ENCODE measurements at places on chromosomes 5 and 9.

DNA sequence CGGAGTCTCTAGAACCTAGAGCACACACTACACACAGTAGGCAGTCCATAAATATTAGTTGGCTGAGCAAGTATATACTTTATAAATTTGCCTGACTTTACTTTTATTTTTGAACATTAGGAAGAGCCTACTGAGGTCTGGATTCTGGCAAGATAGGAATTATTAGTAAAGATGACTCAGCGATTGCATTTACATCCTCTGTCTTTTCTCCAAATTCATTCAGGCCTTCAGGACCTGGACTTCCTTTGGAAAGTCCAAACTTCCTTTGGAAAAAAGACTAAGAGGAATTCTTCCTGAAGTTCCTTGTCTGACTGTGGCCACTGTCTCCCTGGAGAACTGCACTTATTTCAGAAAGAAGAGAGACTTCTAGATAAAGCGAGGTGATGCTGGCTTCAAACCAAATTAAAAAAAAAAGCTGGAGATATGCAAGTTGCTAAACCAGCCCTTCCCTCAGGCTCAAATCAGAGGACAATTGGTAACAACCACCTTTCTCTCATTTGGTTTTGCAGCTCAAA, 251.3 kb downstream of the GAS1 start:
- no peak for DNase-seq

GRCh38 chr9:88767504-88767790, 223.8 kb upstream of the S1PR3 start:
- no peak for DNase-seq

DNA sequence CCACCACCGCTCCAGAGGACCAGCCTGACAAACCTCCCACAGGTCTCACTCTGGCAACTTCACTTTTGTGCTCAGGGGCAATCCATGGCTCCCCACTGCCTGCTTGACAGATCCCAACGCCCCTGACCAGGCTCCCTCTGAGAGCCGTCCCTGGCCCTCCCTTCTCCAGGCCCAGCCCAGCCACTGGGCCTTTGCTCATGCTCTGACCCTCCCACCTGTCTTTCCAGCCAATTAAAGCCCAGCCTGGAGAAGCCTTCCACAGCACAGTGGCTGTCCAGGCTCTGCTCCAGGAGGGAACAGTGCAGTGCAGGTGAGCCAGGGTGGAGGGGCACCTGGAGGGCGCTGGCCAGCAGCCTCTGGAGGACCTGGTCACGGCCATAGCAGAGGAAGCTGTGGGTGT, 3.3 kb downstream of the ENTPD2 start:
- DNase-seq: no peak

GRCh38 chr5:168831383-168831782, 252.2 kb upstream of the PANK3 start:
- no peak for DNase-seq

- DNase-seq: no peak
Measured at GRCh38 chr5:23289162-23289561, 218.2 kb upstream of the PRDM9 start.

DNA sequence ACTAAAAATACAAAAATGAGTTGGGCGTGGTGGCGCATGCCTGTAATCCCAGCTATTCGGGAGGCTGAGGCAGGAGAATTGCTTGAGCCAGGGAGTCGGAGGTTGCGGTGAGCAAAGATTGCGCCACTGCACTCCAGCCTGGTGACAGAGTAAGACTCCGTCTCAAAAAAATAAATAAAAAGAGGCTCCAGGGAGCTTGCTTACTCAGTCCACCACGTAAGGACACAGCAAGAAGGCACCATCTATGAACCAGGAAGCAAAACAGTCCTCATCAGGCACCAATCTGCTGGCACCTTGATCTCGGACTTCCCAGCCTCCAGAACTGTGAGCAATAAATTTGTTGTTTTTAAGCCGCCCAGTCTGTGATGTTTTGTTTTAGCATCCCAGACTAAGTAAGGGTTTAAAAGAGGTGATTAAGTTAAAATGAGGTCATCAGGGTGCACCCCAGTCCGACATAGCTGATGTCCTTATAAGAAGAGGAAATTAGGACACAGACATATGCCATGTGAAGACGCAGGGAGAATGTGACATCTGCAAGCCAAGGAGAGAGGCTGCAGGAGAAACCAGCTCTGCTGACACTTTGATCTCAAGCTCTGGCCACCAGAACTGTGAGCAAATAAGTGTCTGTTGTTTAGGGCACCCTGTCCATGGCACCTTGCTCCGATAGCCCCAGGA, 45.9 kb downstream of the C9orf50 start:
- no peak for DNase-seq

DNA sequence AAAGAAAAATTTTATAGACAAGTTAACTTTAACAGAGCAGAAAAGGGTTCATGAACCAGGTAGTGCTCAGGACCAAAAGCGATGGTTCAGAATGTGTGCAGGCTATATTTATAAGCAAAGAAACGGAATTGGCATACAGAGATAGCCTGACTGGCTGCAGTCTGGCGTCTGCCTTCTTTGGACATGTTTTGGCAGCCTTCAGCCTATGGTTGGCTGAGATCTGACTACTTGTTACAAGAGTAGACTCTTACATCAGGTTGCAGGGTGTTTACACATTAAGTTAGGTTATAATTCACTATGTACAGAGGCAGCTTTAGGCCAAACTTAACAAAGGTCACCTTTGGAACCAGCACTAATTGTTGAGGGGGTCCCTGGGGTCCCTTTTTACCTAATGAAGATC, 7.0 kb downstream of the NOP16 start:
- DNase-seq: no peak

- DNase-seq: no peak
Measured at GRCh38 chr9:108565651-108566378, 290.0 kb downstream of the ACTL7B start.

Data from activated naive CD4-positive, alpha-beta T cell (primary cell).